ENCODE measurements at places on chromosomes 3 and 15. TPM values are rescaled to one million over a fixed set of nuclear protein-coding genes. Genes with fewer than 3 reads are reported as not detected.
A peak's percentile ranks its signal among the peaks of the same experiment; 100 is the strongest.

INKA1 gene
- total RNA-seq = 1.2 TPM

MINDY2 gene
- total RNA-seq = 15.5 TPM

GRCh38 chr3:9416139-9416780, 18.8 kb downstream of the SETD5 start:
- peaks cover 8% of the 10 kb centered on the region for H3K36me3 ChIP-seq
- no peak for DNase-seq
- H3K4me1 ChIP-seq = peaks cover 39% of the 10 kb centered on the region
- no peak overlapping the region for H3K27ac ChIP-seq
- H3K4me3 ChIP-seq = no peak overlapping the region
- H3K27me3 ChIP-seq = no peaks in the 10 kb centered on the region

DNA sequence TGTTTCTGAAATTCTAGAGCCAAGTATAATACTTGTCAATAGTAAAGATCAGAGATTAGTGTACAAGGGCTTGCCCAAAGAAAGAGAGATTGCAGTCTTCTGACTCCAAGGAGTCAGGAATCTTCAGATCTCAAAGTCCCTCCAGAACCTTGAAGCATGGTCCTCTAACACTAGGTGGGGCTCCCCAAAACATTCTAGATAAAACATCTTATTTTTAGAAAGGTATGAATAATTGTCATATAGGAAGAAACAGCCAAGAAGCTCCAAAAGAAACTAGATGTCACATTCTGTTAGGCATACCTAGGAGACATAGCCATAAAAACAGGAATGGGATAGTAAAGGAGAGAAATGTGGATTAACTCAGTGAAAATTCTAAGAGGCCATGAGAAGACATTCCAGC, 10.7 kb downstream of the MUC13 start:
- no peak for DNase-seq
- H3K4me3 ChIP-seq = no peak overlapping the region
- H3K27ac ChIP-seq = no peak overlapping the region

- no peaks in the 10 kb centered on the region for H3K27me3 ChIP-seq
- H3K4me3 ChIP-seq = no peak overlapping the region
- H3K36me3 ChIP-seq = no peaks in the 10 kb centered on the region
- H3K27ac ChIP-seq = no peak overlapping the region
These were observed 516.1 kb upstream of the NAALADL2 start for GRCh38 chr3:174342941-174343501.

DNA sequence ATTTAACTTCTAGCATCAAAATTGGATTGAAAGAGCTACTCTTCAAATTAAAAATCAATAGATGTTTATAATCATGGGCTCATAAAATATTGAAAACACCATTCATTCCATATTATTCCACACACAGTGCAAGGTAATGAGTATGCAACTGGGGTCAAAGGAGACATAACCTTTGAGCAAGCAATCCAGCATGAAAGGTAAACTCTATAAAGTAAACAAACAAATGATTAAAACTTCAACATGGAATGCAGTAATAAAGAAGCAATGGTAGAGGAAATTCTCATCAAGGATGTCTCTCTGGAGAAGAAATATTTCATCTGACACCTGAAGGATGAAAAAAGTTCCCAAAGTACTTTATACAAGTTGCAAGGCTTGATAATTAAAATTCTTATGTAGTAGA, 25.8 kb downstream of the MECOM start:
- no peaks in the 10 kb centered on the region for H3K36me3 ChIP-seq
- no peak overlapping the region for H3K27ac ChIP-seq
- peaks cover 11% of the 10 kb centered on the region for H3K27me3 ChIP-seq
- H3K4me3 ChIP-seq = no peak overlapping the region

DNA sequence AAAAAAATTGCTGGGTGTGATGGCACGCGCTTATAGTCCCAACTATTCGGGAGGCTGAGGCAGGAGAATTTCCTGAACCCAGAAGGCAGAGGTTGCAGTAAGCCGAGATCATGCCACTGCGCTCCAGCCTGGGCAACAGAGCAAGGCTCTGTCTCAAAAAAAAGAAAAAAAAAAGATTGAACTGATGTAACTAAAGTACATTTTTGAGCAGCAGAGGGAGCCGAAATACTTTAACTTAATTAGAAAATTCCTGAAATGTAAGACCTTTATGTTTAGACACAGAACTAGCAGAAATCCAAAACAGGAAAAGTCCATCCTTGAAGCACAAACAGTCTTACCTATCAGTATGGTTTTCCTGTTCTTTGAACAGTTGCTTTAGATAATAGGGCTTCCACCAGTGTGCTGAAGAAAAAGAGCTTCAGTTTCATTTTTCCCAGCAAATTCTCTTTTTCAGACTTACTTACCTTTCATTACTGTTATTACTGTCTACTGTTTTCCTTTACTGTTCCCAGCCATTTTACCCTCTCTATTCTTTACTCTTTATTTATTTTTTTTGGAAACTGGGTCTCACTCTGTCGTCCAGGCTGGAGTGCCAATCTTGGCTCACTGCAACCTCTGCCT, 33.4 kb upstream of the ZNF609 start:
- no peak overlapping the region for H3K4me3 ChIP-seq
- DNase-seq = peak; percentile 19
- H3K27ac ChIP-seq = no peak overlapping the region
- peaks cover 46% of the 10 kb centered on the region for H3K36me3 ChIP-seq
- H3K27me3 ChIP-seq = no peaks in the 10 kb centered on the region

DNA sequence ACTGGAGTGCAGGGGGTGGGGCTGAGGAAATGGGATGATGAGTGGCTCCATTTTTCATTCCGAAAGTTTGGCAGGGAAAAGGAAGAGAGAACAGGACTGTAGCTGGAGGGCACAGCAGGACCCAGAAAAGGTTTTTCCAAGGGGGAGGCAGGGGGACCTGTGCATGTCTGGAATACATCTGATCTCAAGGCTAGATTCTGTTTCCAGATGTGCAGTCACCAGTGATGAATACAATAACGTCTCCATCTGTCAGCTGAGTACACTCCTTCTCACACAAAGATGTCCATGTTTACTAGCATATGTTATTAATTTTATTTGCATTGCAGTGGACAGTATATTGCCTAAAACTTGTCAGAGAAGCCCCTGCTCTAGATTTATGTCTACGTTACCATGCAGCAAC, 39.9 kb upstream of the PRTG start:
- H3K4me3 ChIP-seq = no peak overlapping the region
- DNase-seq = no peak
- H3K4me1 ChIP-seq = no peaks in the 10 kb centered on the region
- peaks cover 2% of the 10 kb centered on the region for H3K27me3 ChIP-seq
- no peak overlapping the region for H3K27ac ChIP-seq

DNA sequence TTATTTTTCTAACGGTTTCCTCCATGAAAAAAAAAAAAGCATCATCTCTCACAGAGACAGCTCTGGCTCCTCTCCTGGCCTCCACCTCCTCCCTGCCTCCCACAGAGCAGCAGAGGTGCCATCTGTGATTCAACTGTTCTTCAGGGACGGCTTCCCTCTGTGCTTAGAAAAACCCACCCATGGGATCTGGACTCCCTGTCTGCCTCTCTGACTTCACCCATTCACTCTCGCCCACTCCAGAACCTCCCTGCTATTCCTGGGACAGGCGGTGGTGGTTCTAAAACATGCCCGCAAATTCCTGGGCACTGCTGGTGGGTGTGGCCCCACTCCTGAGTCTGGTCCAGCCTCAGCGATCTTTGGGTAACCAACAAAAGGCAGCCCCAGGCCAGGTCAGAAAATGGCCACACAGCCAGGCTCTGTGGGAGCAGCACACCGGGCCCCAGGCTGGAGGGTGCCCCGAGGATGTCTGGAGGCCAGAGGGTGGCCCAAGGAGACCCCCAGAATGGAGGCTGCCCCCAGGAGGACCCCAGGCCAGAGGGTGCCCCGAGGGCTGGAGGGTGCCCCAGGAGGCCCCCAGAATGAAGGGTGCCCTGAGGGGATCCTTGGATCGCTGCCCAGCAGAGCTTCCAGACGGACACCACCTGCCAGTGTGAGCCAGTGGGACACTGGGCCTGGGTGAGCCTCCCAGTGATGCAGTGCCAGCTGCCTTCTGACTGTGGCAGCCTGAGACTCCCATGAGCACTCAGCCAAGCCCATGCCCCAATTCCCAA, 2.6 kb upstream of the CHST13 start:
- H3K27ac ChIP-seq = no peak overlapping the region
- no peaks in the 10 kb centered on the region for H3K4me1 ChIP-seq
- H3K4me3 ChIP-seq = no peak overlapping the region
- H3K27me3 ChIP-seq = no peaks in the 10 kb centered on the region
- no peaks in the 10 kb centered on the region for H3K36me3 ChIP-seq

- peaks cover under 1% of the 10 kb centered on the region for H3K27me3 ChIP-seq
- H3K27ac ChIP-seq = no peak overlapping the region
- DNase-seq = no peak
- H3K4me1 ChIP-seq = no peaks in the 10 kb centered on the region
- no peak overlapping the region for H3K4me3 ChIP-seq
These were observed 202.1 kb downstream of the TP63 start for GRCh38 chr3:189833266-189833665.
